ENCODE measurements at places on chromosomes 12 and 14. TPM values are rescaled to one million over a fixed set of nuclear protein-coding genes. Genes with fewer than 3 reads are reported as not detected.

GRCh38 chr12:71069311-71069710 lies 88.5 kb downstream of the TSPAN8 start:
- DNase-seq = no peak

- DNase-seq = no peak
Measured at GRCh38 chr14:59275668-59276067, 87.2 kb downstream of the DAAM1 start.

GRCh38 chr12:102496591-102496990 lies 16.2 kb upstream of the IGF1 start:
- DNase-seq = no peak

GRCh38 chr12:212715-213526 lies 1.0 kb downstream of the SLC6A12 start:
- DNase-seq = no peak

GRCh38 chr14:101118746-101119591 lies 215.4 kb upstream of the RTL1 start:
- DNase-seq = no peak

Gene GARIN6
- not detected for total RNA-seq
